ENCODE measurements at places on chromosomes 12 and 14.

GRCh38 chr14:95363468-95363954 is 43.8 kb upstream of the CLMN start:
- DNase-seq = no peak

DNA sequence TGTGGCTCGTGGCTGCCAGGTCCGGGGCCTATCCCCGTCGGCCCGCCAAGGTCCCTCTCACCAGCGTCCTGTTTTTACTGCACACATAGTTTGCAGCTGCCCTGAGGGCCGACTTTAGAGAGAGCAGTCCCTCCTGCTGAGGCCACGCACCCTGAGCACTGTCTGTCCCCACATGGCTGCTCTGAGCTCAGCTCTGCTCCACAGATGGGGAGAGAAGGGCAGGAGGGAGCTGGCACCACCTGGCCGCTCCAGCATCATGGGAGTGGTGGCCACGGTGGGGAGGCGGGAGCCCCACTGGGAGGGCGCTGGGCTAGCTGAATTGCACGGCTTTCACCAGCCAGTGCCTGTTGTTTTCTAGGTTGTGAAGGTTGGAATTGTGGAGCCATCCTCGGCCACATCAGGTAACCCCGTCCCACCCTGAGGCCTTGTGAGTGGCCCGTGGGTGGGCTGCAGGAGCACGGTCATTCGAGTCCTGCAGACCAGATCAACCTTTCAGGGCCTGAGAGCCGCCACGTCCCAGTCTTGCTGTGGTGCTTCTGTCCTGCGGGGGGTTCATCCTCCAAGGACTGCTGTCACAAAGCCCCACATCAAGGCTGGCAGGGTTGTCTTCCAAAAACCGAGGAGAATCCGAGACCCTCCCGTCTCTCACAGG is 7.4 kb upstream of the TEX22 start:
- no peak for DNase-seq

- no peak for DNase-seq
These were observed 885.3 kb upstream of the TMEM132C start for GRCh38 chr12:127381681-127382080.

DNA sequence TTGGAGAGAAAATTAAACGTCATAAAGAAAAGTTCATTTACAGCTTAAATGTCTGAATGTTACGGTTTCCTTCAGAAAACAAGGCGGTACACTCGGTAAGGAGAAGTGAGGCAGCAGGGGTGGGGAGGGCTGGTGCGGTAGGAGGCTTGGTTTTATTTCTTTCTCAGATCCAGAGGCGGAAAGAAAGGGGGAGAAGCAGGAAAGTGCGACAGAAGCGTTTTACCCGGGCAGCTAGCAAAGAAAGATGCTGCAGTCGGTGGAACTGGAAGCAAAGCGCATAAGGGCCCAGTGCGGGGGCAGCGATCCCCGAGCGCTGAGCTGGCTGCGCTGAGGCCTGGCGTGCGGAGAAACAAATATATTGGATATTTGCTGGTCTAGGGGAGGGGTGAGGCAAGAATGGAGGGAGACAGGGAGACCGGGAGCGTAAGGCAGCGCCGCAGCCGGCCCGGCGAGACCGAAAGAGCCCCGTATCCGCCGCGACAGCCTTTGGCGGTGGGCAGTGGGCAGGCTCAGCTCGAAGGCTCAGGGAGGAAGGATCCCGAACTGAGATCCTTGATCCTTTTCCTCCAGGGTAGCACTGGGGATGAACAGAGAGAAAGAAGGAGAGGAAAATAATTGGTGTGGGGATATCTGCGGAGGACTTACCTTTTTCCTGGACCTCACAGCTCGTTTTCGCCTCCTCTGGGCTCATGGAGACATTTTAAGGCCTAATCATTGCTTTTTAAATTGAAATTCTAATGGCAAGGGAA is 6.4 kb upstream of the HOXC11 start:
- no peak for DNase-seq

- DNase-seq = no peak
These were observed at the start of gene FIGNL2 for GRCh38 chr12:51848326-51848727. FIGNL2 (minus strand) TSS chr12:51848718; CDS start chr12:51822413, 26,305 bp downstream.

GRCh38 chr12:108731866-108732461 is 646 bp upstream of the CORO1C start:
- peak; percentile 99 for DNase-seq

DNA sequence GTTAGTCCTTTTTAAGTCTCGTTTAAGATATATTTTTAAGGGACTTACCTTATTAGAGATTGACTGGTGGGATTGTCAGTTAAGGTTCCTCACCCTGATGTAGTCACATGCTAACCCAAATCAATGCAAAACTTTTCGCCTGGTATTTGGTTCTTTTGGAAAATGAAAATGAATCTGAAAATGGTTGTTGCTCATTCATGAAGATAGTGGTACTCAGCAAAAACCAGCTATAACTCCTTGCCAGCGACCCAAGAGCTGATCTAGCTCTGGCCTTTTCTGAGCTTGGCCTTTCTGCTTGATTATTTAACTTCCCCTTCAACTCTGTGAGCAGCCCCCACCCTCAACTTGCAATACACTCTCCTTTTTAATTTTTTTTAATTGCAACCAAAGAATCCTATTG is 85.0 kb upstream of the GTF2A1 start:
- no peak for DNase-seq

GRCh38 chr14:57295239-57295638 is 26.5 kb downstream of the AP5M1 start:
- no peak for DNase-seq

- no peak for DNase-seq
These were observed 11.3 kb downstream of the ATP2B1 start for GRCh38 chr12:89697296-89697695.

GRCh38 chr12:111638556-111638955 is 39.4 kb upstream of the ATXN2 start:
- no peak for DNase-seq

DNA sequence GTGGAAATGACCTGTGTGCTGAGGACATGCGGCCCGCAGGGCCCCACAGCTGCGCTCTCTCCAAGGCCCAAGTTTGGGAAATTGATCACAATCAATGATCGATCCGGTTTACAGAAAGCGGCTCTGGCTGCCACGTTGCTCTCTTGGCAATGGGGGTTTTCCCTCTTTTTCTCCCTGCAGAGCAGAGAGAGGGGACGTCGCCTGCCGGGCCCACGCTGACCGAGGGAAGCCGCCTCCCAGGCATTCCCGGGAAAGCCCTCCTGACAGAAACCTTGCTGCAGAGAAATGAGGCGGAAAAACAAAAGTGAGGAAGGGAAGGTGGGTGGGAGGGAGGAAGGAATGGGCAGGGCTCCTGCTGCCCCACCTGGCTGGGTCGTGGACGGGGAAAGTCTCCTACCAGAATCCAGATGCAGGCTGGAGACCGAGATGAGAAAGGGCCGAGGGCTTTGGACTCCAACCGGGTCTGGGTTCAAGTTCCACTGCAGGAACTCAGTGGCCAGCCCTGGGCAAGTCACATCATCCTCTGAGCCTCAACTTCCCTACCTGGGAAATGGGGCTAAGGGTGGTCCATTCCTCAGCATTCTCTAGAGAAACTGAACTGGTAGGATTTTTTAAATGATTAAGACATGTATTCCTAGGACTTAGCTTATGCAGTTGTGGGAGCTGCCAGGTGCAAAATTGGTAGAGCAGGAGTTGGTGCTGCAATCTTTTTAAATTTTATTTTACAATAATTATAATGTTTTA is 75.5 kb downstream of the PHETA1 start:
- DNase-seq = no peak

DNA sequence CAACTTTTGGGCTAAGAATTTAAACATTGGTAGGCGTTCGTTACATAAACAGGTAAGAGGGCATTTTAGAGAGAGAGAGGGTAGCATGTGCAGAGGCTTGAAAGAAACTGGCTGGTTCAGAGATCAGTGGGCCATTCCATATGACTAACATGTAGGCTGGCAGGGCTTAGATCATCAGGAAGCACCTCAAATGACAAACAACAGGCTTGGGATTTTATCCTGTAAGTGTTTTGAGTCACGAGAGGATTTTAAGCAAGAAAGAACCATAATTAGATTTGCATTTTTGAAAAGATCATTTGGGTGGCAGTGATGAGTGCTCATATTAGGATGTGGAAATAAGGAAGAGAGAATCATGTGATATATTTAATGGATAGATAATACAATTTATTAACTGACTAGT is 8.7 kb upstream of the PLEKHA5 start:
- DNase-seq = no peak

Measured in NCI-H1417 (cell line).